ENCODE measurements at places on chromosomes 12 and 14. TPM values are rescaled to one million over a fixed set of nuclear protein-coding genes. Genes with fewer than 3 reads are reported as not detected.

DNA sequence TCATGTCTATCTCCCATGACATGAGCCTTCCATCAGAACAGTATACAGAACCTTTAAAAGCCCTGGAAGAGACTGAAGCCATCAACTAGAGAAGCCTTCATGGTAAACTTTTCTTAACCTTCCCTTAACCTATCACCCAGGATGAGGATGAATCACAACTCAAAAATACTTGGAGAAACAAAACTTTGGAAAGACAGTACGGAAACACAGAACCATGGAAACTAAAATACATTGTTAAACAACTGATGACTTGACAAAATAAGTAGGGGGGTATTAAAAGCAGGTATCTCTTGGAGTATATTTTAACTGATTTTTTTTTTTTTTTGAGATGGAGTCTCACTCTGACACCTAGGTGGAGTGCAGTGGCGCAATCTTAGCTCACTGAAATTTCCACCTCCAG, 8.7 kb downstream of the TM7SF3 start:
- DNase-seq: no peak

DNA sequence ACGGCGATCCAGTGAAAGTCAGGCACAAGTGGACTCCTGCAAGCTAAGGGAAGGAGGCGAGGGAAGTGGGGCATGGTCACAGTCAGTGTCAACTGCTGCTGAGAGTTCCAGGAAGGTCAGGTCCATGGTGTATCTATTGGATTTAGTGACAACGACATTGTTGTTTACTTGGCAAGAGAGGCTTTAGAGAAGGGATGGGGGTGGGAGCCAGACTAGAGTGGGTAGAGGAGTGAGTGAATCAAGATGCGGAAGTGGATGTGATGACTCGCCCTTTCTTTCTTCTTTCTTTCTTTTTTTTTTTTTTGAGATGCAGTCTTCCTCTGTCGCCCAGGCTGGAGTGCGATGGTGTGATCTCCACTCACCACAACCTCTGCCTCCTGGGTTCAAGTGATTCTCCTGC, 12.5 kb downstream of the P2RX7 start:
- no peak for DNase-seq

DNA sequence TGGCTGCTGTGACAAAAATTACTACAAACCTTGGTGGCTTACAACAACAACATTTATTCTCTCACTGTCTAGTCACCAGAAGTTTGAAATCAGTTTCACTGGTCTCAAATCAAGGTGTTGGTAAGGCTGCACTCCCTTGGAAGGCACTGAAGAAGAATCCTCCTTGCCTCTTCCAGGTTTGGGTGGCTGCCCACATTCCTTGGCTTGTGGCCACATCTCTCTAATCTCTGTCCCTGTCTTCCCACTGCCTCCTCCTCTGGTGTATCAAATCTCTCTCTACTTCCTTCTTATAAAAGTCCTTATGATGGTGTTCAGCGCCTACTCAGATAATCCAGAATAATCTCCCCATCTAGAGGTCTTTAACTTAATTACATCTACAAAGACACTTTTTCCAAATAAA, 31.0 kb downstream of the PLCZ1 start:
- no peak for DNase-seq

DNA sequence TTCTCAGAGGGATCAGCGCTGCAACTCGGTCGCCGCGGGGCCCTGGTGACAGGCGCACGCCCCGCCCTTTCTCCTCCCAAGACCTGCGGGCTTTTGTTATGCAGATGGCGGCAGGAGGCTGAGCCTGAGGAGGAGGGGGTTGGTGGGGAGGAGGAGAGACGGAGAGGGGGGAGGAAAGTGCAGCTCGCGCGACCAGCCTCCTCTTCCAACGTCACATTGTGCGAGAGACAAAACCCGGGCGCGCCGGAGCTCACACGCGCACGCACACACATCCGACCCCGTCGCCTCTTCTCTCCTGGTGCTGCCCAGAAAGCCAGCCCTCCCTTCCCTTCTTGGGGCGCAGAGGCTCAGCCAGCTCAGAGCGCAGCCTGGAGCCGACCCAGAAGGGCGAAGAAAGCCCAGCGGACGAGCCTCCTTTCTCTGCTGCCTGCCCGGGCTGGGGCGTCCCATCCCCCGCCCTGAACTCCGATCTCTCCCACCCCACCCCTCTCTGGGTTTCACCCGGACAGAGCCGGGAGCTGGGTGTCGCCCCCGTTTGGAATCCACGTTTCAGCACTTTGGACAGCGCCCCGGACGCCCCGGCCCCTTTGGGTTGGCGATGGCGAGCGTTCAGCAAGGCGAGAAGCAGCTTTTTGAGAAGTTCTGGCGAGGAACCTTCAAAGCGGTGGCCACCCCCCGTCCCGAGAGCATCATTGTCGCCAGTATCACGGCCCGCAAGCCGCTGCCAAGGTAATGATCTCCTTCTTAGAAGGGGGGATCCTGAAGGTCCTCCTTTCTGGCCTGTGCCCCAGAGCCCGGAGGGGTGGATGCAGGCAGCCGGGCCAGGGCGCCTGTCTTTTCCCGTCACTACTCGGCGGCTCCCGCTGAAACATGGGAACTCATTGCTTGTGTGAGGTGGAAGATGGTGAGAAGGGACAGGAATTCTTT, at the start of gene SRRM4:
Gene SRRM4 (plus strand): TSS at position 257 of the 927 bp plus-strand sequence. CDS start 342 bp downstream, at position 599.
- peak; percentile 35 for DNase-seq

DNA sequence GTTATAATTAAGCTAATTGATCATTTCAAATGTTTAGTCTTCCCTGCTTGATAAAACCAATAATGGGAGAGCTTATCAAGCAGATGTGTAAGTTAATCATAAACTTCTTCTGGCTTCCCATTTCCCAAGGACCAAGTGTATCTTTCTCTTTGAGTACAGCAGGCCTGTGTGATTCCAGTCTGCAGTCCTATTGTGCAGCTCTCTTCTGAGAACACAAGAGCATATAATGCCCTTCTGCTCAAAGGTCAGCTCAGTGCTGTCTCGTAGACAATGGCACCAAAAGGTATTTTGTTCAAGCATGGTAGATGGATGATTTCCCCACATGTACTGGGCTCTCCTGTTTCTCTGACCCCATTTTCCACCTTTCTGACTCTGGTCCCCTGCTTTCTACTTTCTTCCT, 101.8 kb upstream of the DYRK2 start:
- DNase-seq: peak; percentile 44

GRCh38 chr12:118689793-118690192, 291.5 kb upstream of the SRRM4 start:
- no peak for DNase-seq

DNA sequence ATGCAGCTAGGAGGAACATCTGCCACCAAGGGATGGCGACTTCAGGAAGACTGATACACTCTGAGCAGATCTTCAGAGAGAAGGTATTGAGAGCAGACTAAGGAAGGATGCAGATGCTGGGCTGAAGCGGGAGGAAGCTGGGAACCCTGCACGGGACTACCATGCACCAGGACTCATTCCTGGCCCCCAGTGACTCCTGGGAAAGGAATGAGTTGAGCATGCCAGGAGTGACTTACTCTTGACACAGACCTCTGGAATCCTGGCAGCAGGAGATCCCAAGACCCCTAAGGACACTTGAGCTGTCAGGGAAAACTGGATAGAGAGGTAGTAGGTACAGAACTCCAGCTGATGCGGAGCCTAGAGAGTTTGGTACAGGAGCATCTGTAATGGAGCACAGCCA, 336.1 kb downstream of the RPS29 start:
- no peak for DNase-seq

DNA sequence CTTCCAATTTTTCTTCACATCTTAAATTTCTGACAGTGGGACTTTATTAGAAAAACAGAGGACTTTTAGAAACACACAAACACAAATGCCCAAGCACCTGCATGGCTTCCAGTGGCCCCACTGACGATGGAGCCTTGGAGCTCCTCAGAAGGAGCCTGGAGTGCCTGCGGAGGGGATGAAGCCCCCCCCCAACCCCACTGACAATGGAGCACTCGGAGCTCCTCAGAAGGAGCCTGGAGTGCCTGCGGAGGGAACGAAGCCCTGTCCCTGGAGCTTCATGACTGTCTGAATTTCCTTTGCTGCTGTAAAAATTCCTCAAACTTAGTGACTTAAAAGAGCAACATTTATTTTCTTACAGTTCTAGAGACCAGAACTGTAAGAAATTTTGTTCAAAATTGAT, 80.1 kb upstream of the VRK1 start:
- DNase-seq: no peak

DNA sequence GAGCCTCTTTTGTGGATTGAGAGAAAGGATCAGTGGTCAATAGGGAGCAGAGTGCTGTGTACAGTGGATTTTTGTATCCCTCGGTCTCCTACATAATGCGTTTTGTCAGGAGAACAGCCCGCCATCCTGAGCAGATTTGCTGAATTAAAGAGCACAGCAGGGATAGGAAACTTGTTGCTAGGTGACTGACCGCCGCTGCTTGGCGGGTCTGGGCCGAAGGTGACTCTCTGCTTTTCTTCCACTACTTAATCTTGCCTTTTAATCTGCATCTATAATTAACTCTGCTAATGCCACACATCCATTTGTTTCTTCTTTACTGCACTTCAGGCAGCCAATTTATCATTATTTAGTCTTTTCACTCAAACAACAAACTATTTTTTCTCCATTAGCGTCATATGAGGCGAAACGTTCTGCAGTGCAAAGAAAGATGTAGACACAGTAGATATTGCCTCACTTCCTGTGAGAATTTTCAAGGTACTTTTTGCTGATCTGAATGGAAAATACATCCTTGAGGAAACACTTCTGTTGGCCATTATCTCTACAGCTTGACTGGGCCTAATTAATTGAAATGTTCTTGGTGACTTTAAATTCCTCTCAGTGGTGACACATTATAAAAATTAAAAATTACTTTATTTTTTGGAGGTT, 108.0 kb downstream of the PPM1A start:
- no peak for DNase-seq

DNA sequence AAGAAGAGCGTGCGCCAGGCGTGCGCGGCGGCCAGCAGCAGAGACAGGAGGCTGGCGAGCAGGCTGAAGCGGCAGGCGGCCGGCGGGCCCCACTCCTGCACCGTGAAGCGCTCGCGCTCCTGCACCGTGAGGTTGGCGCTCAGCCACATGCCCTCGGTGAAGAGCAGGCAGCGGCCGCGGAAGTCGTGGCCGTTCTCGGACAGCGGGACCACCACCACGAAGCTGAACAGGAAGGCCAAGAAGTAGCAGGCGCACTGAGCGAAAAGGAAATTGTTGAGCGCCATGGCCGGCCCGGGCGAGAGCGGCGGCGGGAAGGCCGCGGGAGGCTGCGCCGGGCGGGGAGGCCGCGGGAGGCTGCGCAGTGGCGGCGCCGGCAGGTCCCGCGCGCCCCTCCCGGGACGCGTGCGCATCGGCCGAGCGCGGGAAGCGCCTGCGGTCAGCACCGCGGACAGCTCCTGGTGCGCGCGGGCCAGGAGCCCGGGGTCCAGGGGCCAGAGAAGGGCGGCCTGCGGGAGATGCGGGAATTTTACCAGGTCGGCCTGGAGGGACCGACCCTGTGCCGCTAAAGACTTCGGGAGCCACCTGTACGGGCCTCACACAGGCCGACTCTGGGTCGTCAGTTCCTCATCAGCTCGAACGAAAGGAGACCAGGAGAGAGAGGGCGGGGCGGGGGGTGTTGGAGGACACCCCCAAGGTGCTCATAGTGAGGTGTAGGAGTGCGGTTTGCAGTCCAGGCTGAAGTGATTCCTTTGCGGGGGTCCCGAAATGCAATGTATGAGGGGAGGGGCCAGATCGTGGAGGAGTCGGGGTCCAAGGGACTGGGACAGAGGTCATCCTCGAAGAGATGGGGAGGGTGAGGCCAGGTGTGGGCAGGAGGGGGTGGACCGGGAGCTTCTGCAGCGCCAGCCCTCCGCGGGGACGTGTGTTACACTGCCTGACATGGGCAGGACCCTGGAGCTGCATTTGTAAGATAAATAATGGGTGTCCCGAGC, at the start of gene TMEM179:
Gene TMEM179 (minus strand): TSS at position 315 of the 992 bp plus-strand sequence. CDS start 31 bp downstream, at position 284.
- peak; percentile 63 for DNase-seq

DNA sequence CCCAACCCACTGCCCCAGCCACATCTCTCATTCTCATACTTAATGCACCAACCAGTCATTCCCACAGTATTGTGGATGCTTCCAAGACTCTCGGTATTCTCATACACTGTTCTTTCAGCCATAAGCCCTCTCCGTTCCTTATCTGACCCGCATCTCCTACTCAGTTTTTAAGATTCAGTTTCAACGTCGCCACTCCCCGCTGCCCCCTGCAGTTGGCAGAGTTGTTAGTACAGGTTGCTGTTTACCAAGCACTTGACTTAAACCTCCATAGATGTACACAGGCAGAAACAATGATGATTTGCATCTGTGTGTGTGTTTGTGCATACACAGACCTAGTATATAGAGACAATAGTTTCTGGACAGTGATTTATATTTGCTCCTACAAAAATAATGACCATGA, 40.2 kb downstream of the PAH start:
- DNase-seq: no peak

- no peak for DNase-seq
Measured at GRCh38 chr12:66725031-66725430, 46.2 kb upstream of the GRIP1 start.

DNA sequence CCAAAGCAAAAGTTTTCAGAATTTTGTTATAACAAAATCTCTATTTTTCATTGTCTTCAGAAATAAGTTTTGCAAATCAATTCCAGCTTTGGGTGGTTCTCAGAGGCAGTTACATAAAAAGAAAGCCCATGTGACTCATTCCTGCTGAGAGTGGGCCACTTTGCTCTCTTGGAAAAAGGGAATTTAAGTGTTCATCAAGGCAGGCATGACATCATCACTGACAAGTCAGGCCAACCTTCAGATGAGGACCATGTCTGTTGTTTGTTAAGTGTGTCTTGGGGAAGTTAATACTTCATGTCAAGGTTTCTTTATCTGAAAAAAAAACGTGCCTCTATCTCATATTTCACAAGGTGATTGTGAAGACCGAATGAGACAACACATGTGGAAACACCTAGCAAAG, 519.8 kb upstream of the TMPO start:
- DNase-seq: no peak

DNA sequence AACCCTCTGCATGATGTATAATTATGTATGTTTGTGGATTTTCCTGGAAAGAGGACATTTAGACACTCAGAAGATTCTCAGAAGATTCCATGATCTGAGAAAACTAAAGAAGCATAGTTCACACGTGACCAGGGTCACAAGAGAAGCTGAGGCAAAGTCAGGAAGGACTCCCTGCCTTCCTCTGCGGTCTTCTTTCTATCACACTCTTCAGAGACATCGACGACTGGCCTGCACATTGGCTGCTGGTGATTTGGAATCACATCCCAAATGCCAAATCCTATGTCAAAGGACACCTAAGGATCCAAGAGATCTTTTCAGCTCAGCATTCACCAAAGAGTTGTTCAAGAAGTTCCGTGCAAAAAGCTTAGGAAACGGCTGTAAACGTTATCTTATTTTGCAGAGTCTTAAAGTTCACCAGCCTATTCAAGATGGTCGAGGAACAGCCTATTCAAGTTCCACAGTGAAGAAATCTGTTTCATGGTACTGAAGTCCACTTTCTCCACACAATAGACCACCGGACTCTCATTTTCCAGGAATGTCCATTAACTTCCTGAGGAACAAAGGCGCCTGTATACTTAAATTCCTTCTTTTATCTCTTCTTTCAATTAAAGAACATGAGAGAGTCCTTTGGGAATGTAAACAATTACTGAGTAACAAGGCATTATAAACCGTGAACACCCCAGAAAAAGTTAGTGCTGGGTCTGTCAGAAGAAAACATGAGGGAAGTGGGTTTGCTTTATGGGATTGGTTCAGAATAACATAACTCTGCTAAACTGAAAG, 42.1 kb downstream of the IGF1 start:
- DNase-seq: no peak

RD3L gene
- not detected for polyA plus RNA-seq

ADAM21 gene
- 0.09 TPM for polyA plus RNA-seq

AQP2 gene
- 0.01 TPM for polyA plus RNA-seq

TRIM9 gene
- polyA plus RNA-seq: 2.7 TPM

GPRC5A gene
- 19.4 TPM for polyA plus RNA-seq

CACNA2D4 gene
- polyA plus RNA-seq: 5.9 TPM

Measured in large intestine (tissue), 12 donors.